NCI-H226 (cell line): ENCODE measurements at places on chromosomes 2 and 18.

DNA sequence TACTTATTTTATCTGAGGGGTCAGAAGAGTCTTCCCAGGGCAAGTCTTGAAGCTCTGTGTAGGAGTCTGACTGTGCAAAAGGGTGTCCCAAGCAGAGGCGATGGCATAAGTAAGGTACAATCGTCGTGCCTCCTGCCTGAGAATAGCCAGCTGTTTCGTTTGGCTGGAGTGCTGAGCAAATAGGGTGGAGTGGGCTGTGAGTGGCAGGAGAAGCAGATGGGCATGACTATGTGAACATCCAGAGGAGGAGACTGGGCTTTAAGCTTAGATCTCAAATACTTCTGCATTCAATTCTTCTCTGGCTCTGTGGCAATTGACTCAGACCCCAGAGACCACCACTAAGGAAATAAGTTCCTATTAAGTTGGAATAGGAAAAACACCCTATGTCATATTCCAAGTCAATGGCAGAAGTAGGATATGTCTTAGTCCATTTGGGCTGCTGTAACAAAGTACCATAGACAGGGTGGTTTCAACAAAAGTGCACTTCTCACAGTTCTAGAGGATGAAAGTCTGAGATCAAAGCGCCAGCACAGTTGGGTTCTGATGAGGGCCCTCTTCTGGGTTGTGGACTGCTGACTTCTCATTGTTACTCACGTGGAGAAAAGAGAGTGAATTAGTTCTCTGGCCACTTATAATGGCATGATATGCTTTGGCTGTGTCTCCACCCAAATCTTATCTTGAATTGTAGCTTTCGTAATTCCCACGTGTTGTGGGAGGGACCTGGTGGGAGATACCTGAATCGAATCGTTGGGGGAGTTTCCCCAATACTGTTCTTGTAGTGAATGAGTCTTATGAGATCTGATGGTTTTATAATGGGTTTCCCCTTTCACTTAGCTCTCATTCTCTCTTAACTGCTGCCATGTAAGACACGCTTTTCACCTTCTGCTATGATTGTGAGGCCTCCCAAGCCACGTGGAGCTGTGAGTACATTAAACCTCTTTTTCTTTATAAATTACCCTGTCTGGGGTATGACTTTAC is 120.2 kb downstream of the LPIN1 start:
- DNase-seq, result no peak

GRCh38 chr2:224532441-224532840 is 52.7 kb downstream of the CUL3 start:
- no peak for DNase-seq

DNA sequence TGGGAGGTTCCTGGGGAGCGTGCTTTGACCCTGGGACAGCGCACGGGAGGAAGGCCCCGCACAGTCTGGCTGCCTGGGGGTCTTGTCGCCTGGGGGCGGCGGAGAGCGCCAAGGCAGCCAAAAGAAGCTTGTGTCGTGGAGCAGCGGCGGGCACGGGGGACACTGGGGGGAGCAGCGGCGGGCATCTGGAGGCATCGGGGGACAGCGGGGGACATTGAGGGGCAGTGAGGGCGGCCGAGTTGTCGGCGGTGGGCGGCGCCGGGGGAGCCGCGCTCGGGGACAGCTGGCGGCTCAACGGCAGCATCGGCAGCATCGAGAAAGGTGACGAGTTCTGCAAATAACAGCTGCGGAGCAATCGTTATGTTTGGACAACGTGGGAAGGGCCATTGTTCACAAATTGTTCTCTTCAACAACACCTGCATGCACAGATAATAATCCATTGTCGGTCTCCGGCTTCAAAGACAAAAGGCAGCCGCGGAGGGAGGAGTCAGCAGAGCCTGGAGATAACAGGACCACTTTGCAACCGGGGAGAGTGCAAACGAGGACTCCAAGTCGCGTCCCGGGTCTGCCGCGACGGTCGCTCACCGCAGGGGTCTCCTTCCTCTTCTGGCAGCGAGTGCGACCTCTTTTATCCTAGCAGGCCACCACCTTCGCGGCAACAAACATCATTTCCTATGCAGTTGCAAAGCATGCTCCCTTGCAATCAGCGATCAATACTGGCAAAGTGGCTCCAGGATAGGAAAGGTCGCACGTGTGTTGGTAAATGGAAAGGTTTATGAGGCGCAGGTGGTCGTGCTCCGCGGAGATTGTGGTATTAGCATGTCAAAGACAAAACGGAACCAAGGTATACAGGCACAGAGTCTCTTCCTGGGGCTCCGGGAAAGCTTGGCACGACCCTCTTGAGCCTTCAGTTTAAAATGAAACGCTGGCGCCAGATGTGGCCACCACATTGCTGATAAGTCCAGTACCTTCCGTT is 132.3 kb upstream of the DLX2 start:
- DNase-seq, result no peak

DNA sequence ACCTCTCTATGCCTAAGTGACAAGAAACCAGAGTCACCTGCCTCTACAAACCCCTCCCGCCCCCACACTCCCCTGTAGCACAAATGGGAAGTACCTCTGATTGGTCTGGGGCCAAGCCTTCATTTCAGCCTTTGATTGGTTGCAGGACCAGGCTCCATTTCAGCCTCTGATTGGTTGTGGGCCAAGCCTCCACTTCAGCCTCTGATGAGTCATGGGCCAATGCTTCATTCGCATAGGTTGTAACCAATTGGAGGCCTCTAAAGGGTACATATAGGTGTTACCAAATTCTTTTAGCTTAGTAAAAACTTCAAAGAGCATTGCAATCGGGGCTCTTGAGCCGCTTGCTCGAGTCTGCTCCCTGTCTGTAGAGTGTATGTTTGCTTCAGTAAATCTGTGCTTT is 25.0 kb downstream of the CCDC102B start:
- no peak for DNase-seq

DNA sequence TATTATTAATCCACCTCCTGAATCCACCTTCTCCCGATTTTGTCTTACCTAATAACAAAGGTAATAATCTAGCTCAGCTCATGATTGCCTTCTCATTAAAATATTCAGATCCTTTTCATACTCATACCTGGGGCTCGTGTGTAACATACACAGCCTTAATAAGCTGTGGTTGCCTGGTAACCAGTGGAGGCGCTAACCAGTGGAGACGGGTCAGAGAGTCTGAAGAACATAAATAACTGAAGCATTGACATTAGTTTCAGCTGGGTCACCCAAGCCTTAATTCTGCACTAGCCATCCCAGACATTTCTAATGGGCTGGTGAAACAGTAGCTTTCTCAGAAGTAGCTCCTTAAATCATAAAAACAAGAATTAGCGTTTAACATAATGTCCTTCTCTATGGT is 14.8 kb upstream of the DTNA start:
- DNase-seq, result no peak

DNA sequence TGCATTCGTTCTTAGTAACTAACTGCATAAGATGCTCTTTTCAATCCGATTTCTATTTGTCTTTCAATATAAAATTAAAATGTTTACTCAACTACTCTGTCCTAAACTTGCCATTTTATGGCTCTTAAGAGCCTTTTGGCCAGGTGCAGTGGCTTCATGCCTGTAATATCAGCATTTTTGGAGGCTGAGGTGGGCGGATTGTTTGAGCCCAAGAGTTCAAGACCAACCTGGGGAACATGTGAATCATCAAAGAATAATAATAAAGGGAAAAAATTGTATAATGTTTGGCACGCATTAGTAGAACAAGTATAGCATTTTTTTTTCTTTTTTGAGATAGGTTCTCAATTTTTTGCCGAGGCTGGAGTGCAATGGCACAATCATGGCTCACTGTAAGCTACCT is 92.5 kb downstream of the C2orf74 start:
- DNase-seq, result no peak
